ENCODE measurements at places on chromosomes 7 and 10.

DNA sequence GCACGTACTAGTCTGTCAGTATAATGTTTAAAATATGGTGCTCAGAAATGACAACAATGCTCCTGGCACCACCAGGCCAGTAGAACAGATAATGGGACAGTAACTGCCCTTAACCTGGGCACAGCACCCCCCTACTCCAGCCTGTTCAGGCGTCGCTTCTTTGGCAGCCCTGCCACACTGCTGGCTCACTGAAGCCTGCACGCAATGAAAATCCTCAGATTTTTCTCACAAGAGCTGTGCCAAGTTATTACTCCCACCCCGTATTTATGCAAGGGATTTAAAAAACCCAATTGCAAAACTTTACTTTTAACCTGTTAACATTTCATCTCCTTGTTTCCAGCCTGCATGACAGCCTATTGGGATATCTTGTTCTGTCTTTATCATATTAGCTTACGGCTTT, 56.6 kb upstream of the LAMB1 start:
- no peaks in the 10 kb centered on the region for H3K36me3 ChIP-seq
- no peak for DNase-seq
- no peaks in the 10 kb centered on the region for H3K27me3 ChIP-seq
- no peak overlapping the region for H3K27ac ChIP-seq

- H3K27me3 ChIP-seq, result no peaks in the 10 kb centered on the region
- H3K27ac ChIP-seq, result no peak overlapping the region
- DNase-seq, result peak; percentile 8
- H3K36me3 ChIP-seq, result no peaks in the 10 kb centered on the region
- H3K4me1 ChIP-seq, result no peaks in the 10 kb centered on the region
Observed at GRCh38 chr7:7861211-7861633, 107.4 kb upstream of the GLCCI1 start.

- H3K36me3 ChIP-seq, result no peaks in the 10 kb centered on the region
- H3K4me1 ChIP-seq, result no peaks in the 10 kb centered on the region
- no peaks in the 10 kb centered on the region for H3K27me3 ChIP-seq
- H3K27ac ChIP-seq, result no peak overlapping the region
- H3K4me3 ChIP-seq, result no peak overlapping the region
Observed at GRCh38 chr7:154862153-154862791, 140.7 kb downstream of the PAXIP1 start.

GRCh38 chr7:7335215-7335614, 152.9 kb downstream of the C1GALT1 start:
- no peaks in the 10 kb centered on the region for H3K27me3 ChIP-seq
- DNase-seq, result no peak
- H3K27ac ChIP-seq, result no peak overlapping the region
- H3K4me3 ChIP-seq, result no peak overlapping the region
- H3K36me3 ChIP-seq, result no peaks in the 10 kb centered on the region

DNA sequence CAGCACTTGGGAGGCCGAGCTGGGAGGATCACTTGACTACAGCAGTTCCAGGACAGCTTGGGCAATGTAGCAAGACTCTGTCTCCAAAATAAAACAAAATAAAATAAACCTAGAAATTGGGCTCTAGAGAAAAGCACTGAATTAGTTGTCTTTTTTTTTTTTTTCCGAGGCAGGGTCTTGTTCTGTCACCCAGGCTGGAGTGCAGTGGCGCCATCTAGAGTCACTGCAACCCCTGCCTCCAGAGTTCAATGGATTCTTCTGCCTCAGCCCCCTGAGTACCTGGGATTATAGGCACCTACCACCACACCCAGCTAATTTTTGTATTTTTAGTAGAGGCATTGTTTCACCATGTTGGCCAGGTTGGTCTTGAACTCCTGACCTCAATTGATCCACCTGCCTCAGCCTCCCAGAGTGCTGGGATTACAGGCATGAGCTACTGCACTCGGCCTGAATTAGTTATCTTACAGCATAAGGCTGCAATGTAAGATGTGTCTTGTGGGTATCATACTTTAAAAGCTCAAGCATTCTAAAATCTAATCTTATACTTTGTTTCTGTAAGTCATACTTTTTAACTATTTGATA, 12.8 kb downstream of the MEIG1 start:
- no peak for DNase-seq
- H3K4me3 ChIP-seq, result no peak overlapping the region
- no peaks in the 10 kb centered on the region for H3K4me1 ChIP-seq
- no peaks in the 10 kb centered on the region for H3K27me3 ChIP-seq
- H3K27ac ChIP-seq, result no peak overlapping the region

- H3K4me3 ChIP-seq, result no peak overlapping the region
- H3K4me1 ChIP-seq, result peaks cover 5% of the 10 kb centered on the region
- no peak overlapping the region for H3K27ac ChIP-seq
- DNase-seq, result no peak
Observed at GRCh38 chr7:20799566-20800366, 13.1 kb upstream of the SP8 start.

DNA sequence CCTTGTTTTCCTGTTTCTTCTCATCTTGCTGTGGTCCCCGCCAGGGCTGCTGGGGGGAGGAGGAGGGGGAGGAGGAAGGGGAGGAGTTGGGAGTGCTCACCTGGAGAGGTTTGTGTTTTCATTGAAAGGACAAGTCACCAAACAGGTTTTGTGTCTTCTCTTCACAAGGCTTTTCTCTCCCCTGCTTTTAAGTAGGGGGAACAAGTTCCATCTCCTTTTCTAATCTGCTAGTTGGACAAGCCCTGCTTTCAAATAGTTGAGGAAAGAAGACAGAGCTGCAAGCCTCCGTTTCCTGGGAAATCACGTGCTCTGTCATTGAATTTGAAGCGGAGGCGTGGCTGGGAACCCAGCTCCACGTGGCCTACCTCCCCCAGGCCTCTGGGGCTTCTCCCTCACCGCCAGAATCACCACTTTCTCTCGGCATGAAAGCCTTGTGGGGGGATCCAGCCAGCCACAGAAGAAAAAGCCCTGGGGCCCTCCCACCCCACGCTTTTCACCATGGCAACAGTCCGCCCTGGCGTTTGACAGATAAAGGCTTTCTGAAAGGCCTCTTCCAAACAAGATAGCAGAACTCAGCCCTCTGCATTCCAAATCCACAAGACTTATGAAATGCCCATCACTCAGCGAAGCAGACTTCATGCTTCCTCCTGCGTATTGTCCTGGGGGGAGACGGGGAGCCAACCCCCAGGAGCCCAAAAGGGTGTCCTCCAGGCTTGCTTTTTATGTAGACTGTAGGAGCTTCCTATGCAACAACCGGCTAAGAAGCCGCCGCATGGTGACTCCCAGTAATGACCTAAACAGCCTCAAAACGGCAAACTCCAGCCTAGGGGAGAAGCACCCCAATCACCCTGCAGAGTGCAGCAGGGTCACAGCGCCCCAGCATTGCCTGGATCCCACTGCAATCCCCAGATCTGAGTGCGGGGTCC, 51.7 kb downstream of the PROSER2 start:
- no peak for DNase-seq
- H3K4me3 ChIP-seq, result no peak overlapping the region
- peaks cover 29% of the 10 kb centered on the region for H3K4me1 ChIP-seq

GRCh38 chr7:121798896-121799295, 74.1 kb upstream of the PTPRZ1 start:
- H3K36me3 ChIP-seq, result no peaks in the 10 kb centered on the region
- no peak overlapping the region for H3K4me3 ChIP-seq
- H3K27me3 ChIP-seq, result no peaks in the 10 kb centered on the region
- H3K27ac ChIP-seq, result peak overlapping the region; percentile 55
- DNase-seq, result no peak

DNA sequence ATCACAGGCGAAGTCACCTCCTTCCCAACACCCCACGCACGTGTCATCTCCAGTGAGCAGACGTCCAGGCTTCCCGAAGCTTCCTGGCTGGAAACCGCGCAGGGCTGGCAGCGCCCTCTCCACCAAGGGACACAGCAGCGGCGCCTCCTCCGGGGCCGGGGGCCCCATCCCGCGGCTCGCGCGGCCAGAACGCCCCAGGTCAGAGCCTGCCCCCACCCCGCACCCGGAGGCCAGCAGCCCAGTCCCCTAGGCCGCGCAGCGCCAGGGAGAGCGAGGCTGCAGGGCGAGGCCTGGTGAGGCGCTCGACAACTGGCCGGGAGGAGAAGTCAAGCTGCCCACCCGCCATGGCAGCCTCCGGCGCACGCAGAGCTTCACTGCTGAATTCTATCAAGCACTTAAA, 247.0 kb downstream of the SEMA3D start:
- DNase-seq, result no peak
- no peak overlapping the region for H3K4me3 ChIP-seq
- no peak overlapping the region for H3K27ac ChIP-seq
- H3K27me3 ChIP-seq, result no peaks in the 10 kb centered on the region
- H3K4me1 ChIP-seq, result no peaks in the 10 kb centered on the region

DNA sequence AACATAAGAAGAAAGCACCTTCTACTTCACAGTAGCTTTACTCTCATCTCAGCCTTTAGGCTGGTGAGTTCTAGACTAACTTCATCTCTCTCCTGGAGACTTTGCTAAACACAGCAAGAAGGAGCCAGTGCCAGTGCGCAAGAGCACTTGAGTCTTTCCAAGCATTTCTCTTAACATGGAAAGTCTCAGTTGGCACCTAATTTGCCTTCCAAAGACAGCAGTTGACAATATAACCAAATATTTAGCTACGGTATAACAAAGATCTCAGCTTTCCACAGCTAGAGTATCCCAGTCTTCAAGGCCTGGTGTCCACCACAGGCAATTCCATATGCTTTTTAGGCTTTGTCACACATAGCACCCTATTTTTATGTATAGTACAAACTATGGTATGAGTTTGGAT, 1204.9 kb downstream of the CNTNAP2 start:
- H3K4me1 ChIP-seq, result no peaks in the 10 kb centered on the region
- H3K36me3 ChIP-seq, result no peaks in the 10 kb centered on the region
- no peaks in the 10 kb centered on the region for H3K27me3 ChIP-seq
- no peak overlapping the region for H3K4me3 ChIP-seq

DNA sequence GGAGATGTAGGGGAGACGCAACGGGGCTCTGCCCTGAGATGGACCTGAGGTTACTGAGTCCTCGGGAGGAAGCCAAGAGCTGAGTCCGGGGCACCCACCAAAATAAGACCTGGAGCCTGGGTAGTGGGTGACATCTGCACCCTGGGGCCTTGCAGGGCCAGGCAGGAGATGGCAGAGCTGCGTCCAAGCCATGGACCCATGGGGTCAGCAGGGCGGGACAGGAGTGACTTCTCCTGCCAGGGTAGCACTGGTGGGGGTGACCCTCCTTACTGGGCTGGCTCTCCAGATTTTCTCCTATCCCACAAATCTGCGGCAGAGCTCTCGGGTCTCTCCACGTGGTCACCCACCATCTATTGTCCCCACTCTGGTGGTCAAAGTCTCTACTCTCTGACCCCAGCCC, 2.1 kb downstream of the GHRHR start:
- H3K36me3 ChIP-seq, result no peaks in the 10 kb centered on the region
- H3K4me1 ChIP-seq, result no peaks in the 10 kb centered on the region
- H3K27me3 ChIP-seq, result no peaks in the 10 kb centered on the region
- no peak overlapping the region for H3K27ac ChIP-seq
- no peak overlapping the region for H3K4me3 ChIP-seq

DNA sequence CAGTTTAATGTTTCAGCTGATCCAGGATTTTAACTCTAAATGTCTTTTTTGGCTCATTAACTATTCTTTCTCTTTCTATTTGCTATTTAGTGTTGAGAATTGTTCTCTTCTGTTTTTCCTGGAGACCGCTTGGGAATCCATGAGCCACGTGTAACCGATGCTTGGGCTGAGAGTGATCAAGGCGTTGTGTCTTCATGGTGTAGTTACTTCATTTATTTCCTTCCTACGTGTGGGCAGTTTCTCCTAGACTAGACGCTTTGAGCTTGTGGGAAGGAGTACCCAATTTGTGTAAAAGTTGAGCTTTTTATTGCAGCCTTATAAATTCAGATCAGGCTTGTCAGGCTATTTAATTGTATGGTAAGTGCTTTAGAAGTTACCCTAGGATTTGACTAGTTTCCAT, 2.9 kb downstream of the EIF3B start:
- no peak overlapping the region for H3K4me3 ChIP-seq
- no peak for DNase-seq
- peaks cover 2% of the 10 kb centered on the region for H3K36me3 ChIP-seq

DNA sequence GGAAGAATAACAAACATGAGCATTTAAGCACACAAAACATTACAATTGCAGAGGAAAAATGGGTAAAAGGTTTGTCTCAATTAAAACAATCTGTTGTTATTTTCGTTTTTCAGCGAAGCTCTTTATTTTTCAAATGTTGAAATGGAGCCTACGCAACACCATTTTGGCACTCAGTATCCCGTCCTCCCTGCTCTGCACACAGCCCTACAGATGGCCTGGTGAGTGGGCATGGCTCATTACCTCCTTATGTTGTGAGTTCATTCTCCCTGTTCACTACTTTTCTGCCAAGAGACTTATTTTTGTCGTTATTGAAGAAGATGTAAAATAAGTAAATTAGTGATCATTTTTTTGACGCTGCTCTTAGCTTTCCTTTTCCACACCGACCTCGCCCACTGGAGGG, 167.8 kb upstream of the CXCL12 start:
- no peaks in the 10 kb centered on the region for H3K4me1 ChIP-seq
- no peak overlapping the region for H3K4me3 ChIP-seq
- no peaks in the 10 kb centered on the region for H3K27me3 ChIP-seq
- no peak overlapping the region for H3K27ac ChIP-seq
- no peak for DNase-seq
- H3K36me3 ChIP-seq, result no peaks in the 10 kb centered on the region

DNA sequence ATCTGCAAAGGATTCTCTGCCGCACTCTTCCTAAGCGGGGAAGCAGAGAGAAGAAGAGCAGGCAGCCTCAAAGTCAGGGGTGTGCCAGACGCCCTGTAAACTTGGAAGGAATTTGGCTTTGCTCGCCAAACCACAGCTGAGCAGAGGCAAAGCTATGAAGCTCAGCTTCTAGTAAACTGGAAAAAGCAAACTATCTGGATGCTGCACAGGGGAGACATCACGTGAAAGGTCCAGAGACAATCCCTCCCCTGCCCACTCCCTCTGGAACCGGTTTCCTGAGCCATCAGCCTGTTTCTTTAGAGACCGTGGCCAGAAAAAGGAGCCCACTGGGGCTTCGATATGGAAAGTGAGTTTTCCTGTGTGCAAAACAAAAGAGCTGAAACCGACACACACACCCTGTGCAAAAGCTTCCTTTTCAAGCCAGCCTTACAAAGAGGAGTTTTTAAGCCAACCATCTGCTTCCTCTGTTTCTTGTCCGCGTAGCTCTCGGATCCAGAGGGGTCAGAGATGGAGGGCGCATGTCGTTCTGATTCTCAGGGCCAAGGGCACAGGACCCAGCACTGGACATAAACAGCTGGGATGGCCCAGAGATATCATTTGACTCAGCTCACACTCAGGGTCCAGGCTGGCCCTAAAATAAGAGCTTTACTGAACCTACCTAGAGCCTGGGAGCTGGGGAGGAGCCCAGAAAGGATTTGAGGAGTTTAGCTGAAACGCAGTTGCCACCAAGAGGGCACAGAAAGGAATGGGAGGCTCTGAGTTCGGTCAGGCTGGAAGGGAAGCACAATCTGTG, 58.2 kb upstream of the DNAAF5 start:
- H3K4me3 ChIP-seq, result no peak overlapping the region
- DNase-seq, result no peak
- peaks cover 5% of the 10 kb centered on the region for H3K4me1 ChIP-seq

DNA sequence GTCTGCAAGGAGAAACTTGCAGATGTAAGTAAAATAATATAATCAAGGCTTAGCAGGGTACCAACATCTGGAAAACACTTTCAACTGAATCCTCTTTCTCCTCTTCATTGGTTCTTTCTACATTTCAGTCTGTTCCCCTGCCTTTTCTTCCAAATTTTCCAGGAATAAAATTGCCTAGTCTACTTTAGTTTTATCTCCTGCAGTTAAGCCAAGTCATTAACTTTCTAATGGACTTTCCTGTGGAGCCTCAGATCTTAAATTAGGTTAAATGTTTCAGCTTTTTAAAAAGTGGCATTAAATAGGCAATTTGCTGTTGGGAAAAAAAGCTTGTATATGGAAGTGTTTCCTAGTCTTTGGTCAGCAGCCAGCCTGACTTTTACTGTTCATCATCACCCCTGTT, 70.8 kb downstream of the EEPD1 start:
- H3K36me3 ChIP-seq, result no peaks in the 10 kb centered on the region
- no peak for DNase-seq
- peaks cover 8% of the 10 kb centered on the region for H3K4me1 ChIP-seq
- H3K27me3 ChIP-seq, result no peaks in the 10 kb centered on the region

All from tibial nerve (tissue), 4 donors.